ENCODE measurements at places on chromosomes 4 and X.

DNA sequence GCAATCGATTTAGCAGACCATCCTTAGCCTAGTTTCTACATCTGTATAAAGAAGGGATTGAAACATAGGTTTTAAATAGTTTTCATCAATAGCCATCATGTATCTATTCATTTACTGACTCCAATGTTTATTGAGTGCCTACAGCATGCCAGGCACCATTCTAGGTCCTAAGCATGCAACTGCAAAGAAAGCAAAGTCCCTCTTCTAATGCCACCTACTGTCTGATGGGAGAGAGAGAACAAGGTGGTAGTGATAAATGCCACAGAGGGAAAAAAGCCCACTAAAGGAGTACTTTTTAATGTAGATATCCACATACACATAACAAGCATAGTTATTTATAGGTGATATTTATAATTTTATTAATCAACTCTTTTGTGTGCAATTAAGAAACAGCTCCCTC lies 67.6 kb upstream of the PPARGC1A start:
- DNase-seq: no peak

DNA sequence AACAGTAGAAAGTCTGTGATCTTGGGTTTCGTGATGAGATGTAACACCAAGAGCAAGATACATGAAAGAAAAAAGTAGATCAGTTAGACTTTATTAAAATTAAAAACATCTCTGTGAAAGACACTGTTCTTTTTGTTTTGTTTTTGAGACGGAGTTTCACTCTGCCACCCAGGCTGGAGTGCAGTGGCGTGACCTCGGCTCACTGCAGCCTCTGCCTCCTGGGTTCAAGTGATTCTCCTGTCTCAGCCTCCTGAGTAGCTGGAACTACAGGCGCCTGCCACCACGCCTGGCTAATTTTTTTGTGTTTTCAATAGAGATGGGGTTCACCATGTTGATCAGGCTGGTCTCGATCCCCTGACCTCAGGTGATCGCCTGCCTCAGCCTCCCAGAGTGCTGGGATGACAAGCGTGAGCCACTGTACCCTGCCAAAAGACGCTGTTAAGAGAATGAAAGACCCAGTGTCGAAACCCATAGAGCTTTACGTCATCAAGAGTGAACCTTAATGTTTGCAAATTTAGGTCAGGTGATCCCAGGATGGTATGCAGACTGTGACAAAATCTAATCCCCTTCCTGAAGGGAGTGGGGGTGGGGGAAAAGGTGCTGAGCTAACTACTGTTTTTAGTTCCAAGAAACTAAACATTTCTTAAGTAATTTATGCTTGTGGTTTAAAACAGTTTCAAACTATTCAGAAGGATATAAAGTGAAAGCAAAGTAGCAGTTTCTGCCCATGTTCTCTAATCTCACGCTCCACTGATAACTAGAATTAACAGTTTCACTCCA lies 8.0 kb downstream of the OFD1 start:
- no peak for DNase-seq

GRCh38 chr4:3291411-3291968 lies 1.3 kb upstream of the RGS12 start:
- no peak for DNase-seq

DNA sequence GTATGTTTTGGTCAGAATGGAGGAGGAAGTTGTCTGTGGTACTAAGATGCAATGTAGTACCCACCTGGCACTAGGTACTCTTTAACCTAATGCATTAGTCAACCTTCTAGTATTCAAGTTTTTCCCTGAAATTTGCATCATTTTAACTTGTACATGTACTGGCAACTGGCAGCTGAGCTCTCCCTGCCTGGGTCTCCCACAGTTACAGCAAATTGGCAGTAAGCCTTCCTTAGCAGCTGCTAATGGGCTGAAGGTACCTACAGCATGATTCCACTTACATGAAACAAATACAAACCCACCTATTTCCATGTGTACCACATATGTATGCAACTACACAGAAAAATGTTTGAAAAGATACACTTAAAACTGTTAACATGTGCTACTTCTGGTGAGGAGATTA lies 8.1 kb upstream of the KLHL2 start:
- DNase-seq: no peak

- DNase-seq: no peak
These were observed 115.5 kb upstream of the TMEM150C start for GRCh38 chr4:82677327-82677726.

All from endothelial cell (in vitro differentiated cells).